OCI-LY7 (cell line): ENCODE measurements at places on chromosomes 12 and 14.

DNA sequence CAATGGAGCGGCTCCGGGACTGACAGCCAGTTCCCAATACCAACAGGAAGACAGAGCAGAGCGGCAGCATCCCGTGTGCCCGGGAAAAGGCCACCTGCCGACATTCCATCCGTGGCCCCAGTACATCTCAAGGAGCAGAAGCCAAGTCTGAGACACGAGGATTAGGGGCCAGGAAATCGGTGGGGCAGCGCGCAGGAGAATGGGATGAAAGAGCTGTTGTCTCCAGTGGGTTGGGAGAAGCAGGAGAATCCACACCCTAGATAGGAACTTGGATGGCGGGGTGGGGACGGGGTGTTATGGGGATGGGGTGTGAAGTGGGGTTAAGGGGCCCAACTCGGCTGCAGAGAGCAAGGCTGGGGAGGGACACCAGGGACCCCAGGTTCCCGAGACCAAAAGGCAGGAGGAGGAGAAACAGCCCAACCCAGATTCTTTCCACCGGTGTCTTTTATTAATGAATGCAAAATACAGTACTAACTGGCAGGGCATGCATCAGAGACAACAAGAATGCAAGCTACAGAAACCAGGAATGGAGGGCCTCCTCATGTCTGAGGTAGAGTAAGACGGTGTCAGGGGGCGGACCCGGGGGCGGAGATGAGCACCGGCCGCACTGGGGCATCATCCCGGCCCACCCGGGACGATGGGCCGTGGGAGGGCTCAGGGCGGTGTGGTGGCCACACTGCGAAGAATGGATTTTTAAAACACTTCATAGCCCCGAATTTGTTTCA lies 50.3 kb downstream of the BEGAIN start:
- DNase-seq, result no peak

DNA sequence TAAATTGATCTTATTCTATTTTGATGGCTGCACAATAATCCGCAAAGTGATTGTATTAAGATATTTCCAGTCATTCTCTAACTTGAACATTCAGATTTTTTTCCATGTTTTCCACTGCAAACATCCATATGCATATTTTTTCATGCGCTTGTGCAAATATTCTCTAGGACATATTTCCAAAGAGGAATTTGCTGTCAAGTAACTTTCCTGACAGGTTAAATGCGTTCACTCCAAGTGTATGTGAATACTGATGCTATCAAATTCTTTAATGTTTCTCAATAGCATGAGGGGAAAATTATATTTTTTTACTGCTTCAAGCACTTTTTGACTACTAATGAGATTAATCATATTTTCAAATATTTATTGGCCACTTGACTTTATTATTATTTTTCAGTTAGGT lies 135.3 kb upstream of the LGR5 start:
- DNase-seq, result no peak

- DNase-seq, result no peak
Measured at GRCh38 chr14:89212386-89213235, 204.4 kb downstream of the FOXN3 start.

DNA sequence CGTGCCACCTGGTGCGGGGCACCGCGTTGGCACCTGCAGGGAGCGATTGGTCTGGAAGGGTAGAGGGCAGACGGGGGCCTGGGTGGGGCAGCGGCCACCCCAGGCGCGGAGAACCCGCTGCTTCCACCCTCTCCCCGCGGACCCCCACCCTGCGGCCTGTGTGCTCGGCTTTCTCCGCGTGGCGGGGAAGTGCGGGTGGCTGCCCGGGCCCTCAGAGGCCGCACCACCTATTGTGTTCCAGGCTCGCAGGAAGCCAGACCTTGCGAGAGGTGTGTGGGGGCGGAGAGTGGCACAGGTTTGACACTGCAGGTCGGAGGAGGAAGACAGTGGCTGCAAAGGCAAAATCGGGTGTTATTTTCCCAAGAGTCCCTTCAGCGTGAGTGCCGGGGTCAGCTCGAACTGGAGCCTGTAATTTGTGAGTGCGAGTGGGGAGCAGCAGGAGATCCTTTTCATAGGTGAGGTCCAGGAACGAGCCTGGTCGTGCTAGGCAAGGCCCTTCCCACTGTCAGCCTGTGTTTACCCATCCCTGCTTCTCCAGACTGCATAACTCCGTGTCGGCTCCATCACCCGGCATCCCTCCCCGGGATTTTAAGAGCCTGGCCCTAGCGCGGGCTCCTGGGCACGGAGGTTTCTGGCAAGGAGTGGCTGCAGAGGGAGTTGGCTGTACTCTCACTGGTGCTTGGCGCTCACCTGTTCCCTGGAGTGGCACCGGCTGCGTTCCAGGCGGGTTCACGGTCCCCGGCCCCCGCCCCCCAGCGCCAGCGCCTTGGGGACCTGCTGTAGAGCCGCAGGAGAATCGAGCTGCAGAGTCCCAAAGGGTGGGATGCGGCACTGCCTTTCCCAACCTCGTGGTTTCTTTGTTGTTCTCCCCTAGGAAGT lies 935 bp downstream of the TBC1D30 start:
- DNase-seq, result no peak

GRCh38 chr12:51222461-51222860 lies 4.6 kb upstream of the POU6F1 start:
- no peak for DNase-seq

DNA sequence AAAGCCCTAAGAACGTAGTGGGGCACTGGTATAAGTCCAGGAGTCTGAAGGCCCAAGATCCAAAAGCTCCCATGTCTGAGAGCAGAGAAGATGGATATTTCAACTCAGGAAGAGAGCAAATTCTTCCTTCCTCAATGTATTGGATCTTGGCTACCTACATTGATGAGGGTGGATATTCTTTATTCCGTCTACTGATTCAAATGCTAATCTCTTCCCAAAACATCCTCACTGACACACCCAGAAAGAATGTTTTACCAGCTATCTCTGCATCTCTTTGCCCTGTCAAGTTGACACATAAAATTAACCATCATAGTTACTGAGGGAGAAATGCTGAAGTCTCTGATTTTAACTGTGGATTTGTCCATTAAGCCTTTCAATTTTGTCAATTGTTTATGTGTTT lies 16.6 kb upstream of the ADGRD1 start:
- no peak for DNase-seq

DNA sequence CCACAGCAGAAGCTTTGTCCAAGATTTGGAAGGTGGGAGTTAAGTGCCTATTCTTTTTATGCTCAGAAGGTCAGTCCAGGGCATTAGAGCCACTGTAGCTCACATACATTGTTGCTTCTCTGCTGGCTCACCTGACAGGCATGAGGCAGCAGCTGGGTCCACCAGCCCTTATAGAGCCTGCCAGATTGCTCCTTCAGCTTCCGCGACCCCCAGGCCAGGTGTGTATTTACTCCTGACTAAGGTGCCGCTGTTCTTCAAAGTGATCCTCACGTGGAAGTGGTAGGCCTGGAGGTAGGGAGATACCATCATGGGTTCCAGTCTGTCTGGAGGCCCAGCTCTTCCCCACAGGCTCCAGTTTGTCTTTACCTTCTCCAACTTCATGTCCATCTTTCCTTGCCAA lies 17.5 kb upstream of the CPM start:
- no peak for DNase-seq

DNA sequence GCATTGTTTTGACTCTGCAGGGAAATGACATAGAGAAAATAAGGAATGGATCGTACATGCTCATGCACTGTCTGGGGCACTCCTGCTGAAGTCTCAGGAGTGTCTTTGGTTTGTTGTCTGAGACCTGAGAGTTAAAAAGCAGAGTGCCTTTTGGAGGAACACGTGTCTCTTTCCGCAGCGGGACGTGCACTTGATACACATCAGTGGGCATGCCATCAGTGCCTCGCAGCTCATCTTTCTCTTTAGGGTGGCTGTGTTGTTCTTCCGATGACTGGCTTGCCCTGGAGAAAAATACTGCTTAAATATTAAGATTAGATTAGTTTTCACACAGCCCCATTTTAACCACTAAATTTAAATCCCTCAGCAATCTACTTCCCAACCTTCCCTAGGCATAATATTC lies 835.9 kb downstream of the DIO2 start:
- no peak for DNase-seq

GRCh38 chr12:53939141-53940108 lies 794 bp downstream of the HOXC13 start:
- no peak for DNase-seq

DNA sequence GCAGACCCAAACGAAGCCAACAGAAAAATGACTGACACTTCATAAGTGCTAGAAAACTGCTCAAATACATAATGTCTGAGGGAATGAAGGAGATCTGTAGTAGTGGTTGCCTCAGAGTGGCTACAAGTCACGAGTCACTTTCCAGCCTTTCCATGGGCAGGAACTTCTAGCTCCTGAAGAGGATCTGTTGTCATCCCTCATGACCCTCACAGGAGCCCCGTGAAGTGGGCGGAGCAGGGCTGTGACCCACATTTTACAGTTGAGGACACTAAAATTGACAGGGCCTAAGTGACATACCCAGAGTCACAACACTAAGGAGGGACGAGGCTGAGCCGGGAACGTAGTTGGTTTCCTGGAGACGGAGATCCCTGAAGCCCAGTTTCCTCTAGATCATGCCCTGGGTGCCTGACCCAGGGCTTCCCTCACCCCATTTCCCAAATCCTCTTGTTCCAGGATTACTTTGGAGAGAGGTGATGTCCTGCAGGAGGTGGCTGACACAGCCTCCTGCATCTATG lies 45.8 kb upstream of the P2RX7 start:
- DNase-seq, result no peak

- no peak for DNase-seq
Measured at GRCh38 chr12:54208591-54208990, 19.8 kb upstream of the SMUG1 start.

- DNase-seq, result no peak
Measured at GRCh38 chr12:50979369-50980052, 27.2 kb downstream of the HIGD1C start.

GRCh38 chr14:78805570-78805969 lies 635.4 kb downstream of the NRXN3 start:
- no peak for DNase-seq

GRCh38 chr14:102729825-102730224 lies 47.4 kb upstream of the TRAF3 start:
- no peak for DNase-seq

- DNase-seq, result peak; percentile 19
Measured at GRCh38 chr12:47302111-47302671, 222.4 kb upstream of the AMIGO2 start.

DNA sequence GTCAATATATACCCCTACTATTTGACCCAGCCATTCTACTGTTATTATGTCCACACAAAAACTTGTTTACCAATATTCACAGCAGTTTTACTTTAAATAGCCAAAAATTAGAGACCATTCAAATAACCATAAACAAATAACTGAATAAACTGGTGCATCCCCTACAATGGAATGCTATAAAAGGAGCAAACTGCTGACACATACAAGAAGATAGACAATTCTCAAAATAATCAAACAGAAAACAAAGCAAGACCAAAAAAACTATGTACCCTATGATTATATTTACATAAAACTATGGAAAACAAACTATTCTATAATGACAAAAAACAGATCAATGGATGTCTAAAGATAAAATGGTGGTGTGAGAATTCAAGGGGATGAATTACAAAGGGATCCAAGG lies 54.4 kb downstream of the RALGAPA1 start:
- no peak for DNase-seq

DNA sequence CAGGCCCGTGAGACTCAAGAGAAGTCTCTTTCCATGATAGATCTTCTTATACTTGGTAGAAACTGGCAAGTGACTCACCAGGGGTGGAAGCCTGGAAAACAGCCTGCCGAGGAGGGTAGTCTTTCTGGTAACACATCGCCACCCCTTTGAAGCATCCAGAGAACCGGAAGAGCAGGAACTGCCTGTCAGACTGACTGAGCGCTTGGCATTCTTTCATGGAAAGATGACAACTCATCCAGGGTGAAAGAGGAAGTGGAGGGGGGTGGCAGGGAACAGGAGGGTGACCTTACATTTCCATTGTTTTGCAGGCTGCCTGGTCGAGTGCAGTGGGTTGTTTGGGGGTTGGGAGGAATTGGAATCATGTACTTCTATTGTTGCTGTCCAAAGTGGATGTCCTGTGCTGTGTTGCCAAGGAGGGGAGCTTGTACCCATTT lies 34.5 kb downstream of the PRKCH start:
- DNase-seq, result no peak

- DNase-seq, result no peak
Measured at GRCh38 chr14:34067587-34067986, 116.7 kb upstream of the EGLN3 start.

DNA sequence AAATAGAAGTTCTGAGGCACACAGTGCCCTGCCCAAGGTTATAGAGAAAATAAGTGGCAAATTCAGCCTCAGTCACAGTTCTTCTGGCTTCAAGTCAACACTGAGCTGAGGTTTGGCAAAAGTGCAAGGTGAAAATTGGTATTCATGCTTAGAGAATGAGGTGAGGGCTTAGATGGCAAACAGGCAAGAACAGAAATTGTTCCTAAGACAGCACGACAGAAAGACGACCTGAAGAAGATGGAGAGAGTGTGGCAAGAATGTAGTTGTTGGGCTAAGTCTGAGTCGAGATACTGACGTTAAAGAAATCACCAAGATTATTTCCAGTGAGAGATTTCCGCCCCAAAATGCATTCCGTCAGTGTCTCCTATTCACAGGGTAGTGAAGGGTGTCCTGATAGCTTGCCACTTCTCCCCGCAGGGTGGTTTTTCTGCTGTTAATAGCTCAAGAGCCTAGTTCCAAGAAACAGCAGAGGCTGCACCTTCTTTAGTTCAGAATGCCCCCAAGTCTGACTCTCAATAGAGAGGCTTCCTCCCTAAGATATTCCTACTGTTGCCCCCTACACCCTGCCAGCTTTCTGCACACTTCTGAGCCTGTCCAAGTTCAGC lies 260.8 kb upstream of the AMIGO2 start:
- DNase-seq, result no peak

DNA sequence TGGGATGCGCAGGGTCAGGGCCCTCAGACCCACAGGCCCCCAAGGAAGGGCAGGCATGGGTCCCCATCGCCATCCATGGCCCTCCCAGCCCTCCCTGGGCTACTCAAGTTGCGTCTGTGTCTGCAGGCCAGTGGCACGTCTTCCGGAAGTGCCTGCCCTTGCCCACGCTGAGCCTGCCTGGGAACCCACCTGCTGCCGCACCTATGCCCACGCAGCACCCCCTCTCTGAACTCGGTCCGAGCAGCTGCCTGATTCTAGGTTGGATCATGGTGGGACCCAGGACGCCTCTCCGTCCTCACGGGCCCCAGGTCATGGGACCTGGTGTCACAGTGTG lies 182.8 kb downstream of the ADGRD1 start:
- no peak for DNase-seq

GRCh38 chr14:87940894-87941293 lies 52.1 kb downstream of the GALC start:
- no peak for DNase-seq

DNA sequence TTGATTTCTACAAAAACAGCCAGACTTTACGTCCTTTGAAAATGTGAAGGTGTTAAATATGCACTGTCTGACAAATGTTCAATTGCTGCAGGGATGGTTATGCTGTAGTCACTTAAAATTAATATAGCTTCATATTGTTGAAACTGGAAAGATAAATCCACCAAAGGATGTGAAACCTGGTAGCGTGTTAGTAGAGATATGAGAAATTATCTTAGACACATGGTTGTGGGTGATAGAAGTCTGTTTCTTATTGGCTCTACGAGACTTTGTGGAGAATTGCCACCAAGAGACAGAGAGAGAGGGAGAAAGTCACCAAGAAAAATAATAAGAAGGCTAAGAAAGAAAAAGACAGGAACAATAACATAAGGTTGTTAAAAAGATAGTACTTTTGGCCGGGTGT lies 2.6 kb upstream of the CAPRIN2 start:
- no peak for DNase-seq
